D341Med (cell line): ENCODE measurements at places on chromosomes 5 and 9.

GRCh38 chr5:124592891-124593290 lies 153.5 kb downstream of the ZNF608 start:
- DNase-seq = no peak

- DNase-seq = peak; percentile 93
Observed at GRCh38 chr5:135034236-135034962, 371 bp upstream of the PITX1 start.

DNA sequence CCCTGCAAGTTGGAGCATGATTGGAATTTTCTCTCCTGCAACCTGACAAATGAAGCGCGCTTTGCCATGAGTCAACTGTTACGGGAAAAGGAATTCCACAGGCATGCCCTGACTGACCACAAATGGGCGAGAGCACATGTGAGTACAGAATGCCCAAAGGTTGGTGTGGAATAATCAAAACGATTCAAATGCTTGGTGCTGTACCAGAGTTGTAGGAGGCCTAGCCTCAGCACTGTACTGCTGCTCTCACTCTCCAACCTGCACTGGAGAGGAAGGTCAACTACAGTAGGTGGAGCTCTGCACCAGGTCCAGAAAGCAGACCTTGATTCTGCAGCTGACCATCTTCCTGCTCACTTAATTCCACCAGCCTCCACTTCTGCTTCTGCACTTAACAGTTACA lies 406.9 kb upstream of the ACTBL2 start:
- no peak for DNase-seq

GRCh38 chr9:72444435-72444834 lies 77.0 kb upstream of the TMC1 start:
- DNase-seq = no peak

- no peak for DNase-seq
Observed at GRCh38 chr5:77599679-77600078, 38.8 kb downstream of the OTP start.

GRCh38 chr5:154355129-154355611 lies 90.6 kb upstream of the SAP30L start:
- DNase-seq = no peak
